ENCODE measurements at places on chromosomes 5 and 9.

DNA sequence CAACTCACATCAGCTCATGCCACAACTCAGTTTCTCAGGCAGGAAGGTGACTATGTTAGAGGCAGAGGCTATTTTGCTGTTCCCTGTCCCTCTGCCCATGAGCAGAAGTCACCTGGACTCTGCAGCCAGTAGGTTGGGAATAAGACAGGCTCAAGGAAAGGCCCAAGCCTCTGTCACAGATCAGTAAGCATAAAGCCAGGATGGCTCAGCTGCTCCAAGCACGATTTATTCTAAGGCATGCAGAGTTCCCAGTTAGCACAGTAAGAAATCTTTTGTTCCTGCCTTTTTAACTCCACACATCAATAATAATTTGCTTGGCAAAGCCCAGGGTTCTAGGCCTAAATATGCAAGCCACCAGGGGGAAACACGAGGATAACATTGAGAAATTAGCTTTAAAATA is 249.0 kb upstream of the ADRA1B start:
- no peak for DNase-seq

DNA sequence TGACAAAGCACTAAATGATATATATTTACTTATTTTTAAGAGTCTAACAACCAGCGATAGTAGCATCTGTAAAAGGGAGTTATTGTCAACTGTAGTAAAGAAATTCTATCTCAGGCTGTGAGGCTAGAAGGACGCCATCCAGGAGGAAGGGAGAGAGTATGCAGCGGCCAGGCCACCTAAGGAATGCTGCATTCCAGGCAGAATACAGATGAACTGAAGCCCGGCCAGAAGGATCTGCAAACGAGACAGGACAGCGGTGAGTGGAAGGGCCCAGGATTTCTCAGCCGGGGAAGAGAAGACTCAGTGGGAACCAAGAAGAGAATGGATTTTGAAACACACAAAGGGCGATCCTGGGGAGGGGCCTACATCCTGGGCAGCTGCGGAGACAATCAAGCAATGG is 7.4 kb downstream of the RETREG1 start:
- no peak for DNase-seq

DNA sequence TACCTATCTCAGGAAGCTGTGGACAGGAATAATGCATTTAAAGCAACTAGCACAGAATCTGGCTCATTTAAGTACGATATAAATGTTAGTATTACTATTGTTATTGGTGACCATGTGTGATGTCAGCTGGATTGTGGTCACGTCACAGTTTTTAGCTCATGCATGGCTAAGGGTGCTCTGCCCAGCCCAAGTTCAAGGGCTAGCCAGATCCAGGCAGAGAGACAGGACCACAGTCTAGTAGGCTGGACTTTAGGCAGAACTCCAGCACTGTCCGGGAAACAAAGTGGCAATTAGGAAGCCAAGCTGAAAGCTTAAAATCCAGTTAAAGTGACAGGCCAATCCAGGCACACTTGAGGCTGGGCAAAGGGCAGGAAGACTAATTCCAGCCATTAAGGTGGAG is 273.6 kb downstream of the ADAMTSL1 start:
- no peak for DNase-seq

GRCh38 chr5:160674901-160675300 is 177.1 kb downstream of the ATP10B start:
- DNase-seq = no peak

GRCh38 chr5:156812959-156813358 is 37.1 kb upstream of the PPP1R2B start:
- DNase-seq = no peak

DNA sequence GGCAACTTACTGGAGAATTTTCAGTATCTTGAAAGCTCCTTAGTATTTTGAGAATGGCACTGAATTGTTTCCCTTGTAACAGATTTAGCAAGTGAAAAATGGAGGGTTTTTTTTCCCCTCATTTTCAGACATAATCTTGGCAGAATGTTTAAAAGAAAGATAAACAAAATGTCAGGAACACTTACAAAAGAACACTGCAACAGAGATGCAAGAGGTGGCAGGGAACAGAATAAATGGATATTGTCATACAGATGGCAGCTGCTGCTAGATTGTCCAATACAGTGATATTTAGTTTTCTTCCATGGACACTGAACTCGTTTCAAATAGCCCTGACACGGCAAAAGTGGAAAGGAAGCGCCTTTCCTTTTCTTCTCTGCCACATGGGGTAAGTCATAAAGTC is 76.9 kb upstream of the ZNF608 start:
- DNase-seq = no peak

GRCh38 chr9:35697486-35697885 is 7.8 kb upstream of the TPM2 start:
- no peak for DNase-seq

DNA sequence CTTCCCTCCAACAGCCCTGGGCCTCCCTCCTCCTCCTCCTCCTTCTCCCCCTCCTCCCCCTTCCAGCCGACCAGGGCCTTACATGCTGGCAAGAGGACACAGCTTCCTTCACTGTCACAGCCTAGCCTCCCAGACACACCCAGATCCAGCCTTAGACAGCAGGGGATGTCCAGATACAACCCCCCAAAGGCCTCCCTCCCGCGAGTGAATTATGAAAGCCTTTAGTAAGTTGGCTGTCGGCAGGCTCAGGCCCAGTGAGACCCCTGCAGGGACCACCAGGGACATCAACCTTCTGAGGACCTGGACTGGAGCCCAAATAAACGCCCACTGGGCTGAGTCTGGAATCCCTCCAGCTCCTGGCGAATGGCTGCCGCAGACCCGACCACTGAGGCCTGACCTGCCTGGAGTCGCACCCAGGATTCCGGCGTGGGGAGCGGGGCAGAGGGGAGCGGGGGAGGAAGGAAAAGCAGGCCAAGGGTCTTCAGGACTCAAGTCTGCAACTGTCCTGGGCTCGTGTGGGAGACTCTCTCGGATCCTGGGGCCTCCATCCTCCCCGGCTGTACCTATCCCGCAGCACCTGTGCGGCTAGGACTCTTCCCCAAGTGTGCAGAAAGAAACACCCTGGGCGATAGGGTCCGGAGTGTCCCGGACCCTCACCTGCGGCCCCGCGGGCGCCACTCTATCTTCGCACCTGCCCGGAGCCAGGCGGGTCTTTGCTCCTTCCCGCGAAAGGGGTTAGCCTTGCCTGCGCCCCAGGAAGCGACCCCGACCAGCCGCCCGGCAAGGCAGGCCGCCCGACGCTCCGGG is 705 bp downstream of the SEPTIN8 start:
- DNase-seq = no peak

- no peak for DNase-seq
These were observed 2.6 kb upstream of the HINT1 start for GRCh38 chr5:131167615-131168014.

DNA sequence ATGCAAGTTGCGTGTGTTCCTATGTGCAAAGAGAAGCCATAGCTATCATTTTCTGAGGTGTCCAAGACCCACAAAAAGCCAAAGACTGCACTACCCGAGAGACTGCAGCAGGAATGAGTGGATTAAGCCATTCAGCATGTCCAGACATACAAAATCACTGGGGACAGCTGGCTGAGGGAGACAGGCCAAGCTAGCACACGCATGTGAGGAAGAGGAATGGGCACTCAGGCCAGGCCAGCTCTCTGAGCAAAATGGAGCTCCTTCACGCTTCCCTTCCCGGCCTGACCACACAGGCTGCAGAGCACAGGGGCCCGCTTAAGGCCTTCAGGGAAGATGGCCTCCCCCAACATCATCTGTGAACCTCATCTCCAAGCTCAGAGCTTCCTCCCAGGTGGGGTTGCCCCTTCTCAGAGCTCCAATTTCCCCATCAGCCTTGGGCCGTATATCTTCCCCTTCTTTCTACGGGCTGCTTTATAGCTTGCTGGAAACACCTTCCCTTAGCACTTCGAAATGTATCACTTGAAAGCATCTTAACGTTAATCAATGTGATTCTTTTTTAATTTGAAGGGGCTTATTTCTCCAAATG is 8.4 kb downstream of the DCANP1 start:
- DNase-seq = no peak

DNA sequence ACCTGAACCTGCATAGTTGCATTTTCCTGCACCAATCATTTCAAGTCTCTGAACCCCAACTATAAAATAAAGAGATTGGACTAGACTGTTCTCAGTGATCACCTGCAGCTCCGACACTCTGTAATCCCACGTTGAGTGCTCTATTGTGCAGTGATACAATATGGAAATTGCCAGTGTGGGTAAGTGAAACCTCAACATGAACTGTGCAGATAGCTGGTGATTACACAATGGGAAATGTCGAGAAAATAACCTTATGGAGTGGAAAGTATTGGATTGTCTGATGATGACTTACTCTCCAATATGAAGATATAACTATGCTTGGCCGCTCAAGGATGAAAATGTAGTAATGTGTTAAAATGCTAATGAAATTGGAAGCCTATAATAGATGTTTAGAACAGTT is 293.1 kb upstream of the BRINP1 start:
- no peak for DNase-seq

- no peak for DNase-seq
These were observed 1865.4 kb downstream of the MAT2B start for GRCh38 chr5:165370794-165371193.

DNA sequence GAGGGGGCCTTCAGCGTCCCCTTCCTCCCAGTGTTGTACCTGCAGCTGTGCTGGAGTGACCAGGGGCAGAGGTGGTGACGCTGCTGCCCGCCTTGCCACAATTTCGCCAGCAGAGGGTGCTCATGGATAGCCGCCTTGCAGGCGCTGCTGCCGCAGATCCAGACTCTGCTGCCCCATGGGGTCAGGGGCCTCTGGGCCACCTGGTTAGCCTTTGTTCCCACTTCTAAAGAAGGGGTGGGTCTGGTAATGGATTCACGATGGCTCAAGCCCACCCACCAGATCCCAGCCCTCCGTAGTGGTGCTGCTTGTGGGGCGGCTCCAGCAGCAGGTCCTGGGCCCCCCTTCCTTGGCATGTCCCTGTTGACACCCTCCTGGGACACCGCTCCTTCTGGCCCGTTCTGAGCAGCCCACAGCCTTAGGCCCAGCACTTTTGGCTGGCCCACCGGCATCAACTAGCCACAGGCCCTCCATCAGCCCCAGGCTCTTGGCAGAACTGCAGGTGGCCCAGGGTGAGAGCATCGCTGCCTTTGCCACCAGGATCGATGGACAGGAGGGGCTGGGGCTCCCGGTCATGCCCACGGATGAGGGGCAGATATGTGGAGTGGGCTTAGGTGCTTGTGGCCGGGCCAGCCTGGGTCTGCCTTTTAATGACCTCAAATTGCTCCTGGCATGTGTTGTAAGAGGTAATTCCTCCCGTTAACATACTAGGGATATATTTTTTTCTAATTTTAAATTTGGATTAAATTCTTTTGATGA is 57.2 kb downstream of the COL5A1 start:
- peak; percentile 20 for DNase-seq

GRCh38 chr9:95462249-95463147 is 54.3 kb downstream of the PTCH1 start:
- peak; percentile 1 for DNase-seq

DNA sequence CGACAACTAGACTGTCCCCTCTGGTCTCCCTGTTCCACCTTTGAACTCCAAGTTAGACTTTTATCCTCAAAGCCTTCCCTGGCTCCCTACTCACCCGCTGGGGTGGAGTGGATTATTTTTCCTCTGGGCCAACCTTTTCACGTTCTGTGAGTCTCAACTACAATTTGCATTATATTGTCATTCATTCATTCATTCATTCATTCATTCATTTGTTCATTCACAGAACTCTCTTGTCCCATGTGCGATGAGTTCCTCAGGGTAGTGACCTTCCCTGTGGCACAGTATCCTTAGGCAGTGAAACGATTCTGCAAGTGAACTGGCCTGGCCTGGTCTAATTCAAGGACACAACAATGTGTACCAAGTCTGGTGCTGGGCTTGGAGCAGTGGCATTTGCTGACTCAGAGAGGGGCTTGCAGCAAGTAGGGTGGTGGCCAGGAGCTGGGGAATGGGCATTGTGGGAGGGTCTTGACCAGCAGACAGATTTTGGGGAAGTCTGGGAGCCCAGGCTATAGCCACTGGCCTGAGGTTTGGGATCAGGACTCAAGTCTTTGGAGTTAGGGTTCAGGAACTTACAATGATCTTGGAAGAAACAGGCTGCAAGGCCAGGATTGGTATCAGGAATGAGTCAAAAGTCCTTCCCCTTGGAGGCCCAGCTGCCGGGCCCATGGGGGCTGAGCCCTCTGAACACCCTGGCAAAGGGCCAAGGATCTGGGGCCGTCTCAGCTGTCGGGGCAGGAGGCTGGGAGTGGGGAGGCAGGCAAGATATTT is 37.2 kb upstream of the COL15A1 start:
- no peak for DNase-seq

Measured in inflammatory macrophage treated with lipopolysaccharide for 1 hour (primary cell).